Upper lobe of right lung (tissue), 1 donor: ENCODE measurements at places on chromosomes 2 and 18.

DNA sequence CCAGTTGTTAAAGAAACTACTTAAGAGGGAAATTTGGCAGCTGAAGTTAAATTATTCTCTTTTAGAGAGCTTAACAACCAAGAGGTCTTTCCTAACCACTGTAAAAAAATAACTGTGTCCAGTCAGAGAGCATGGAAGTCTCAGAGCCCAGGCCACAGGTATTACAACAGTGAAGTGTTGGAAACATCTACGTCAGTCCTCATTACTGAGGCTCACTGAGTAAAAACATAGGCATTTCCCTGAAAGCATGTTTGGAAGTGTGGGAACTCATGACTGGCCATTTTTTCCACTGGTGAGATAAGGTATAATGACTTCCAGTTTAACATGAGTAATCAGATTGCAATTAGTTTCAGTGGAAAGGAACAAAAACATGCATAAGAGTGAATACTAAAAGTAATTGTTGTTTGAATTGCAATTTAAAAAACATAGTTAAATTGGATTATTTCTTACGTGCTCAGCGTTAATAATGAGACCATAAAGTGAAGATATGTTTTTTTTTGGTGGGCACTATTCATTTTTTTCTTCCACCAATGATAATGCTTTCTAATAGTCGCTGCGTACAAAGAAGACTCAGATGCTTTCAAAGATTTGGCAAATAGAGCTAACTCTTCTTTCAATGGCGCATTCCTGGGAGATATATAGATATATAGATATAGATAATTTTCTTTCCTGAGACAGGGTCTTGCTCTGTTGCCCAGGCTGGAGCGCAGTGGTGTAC is 60.8 kb downstream of the EFEMP1 start:
- DNase-seq: no peak

GRCh38 chr18:74806700-74807416 is 209.2 kb downstream of the ZNF407 start:
- no peak for DNase-seq

GRCh38 chr2:29157131-29157530 is 41.9 kb downstream of the CLIP4 start:
- no peak for DNase-seq

GRCh38 chr2:64586054-64586453 is 61.9 kb downstream of the AFTPH start:
- no peak for DNase-seq

- DNase-seq: no peak
These were observed 479.7 kb upstream of the ID2 start for GRCh38 chr2:8202132-8202531.

DNA sequence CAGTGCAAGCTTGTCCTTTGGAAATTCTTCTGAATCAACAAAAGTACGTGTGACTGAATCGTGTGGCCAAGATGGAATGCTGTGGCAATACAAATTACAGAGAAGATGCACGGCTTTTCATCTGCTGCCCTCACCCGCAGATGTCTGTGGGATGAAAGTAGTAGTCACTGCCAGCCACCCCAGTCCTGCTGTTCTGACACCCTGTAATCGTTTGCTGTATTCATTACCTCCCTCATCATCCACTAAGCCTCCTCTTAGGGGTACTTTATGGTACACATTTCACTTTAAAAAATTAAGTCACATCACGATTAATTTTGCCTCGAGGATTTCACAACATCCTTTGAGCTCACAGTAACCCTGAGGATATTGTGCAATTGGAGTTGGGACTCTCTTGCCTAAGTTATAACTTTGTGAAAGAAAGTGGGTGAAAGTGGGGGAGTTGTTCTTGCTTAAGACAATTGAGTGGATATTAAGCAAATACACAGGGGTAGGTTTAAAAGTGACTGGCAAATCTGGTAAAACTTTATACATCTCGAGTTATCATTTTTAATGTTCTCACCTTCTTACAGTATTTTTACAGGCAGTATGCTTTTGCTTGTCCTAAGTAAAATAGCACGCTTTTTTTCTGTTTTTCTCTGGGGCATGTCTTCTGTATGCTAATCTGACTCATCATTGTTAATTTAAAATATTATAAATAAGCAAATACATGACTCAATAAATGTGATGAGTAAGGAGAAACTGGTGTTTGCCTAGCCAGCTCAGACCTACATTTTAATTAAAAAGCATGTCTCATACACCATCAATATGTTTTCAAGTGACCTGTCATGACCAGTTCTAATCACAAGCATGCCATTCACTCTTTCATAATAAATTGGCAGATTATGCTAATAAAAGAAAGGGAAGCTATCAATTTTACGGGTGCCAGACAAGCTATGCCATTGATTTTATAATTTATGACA is 680.9 kb downstream of the IRS1 start:
- DNase-seq: no peak
